D341Med (cell line): ENCODE measurements at places on chromosomes 3 and 15.
A peak's percentile ranks its signal among the peaks of the same experiment; 100 is the strongest.

- no peak for DNase-seq
Observed at GRCh38 chr15:75153565-75154276, 48.0 kb upstream of the C15orf39 start.

DNA sequence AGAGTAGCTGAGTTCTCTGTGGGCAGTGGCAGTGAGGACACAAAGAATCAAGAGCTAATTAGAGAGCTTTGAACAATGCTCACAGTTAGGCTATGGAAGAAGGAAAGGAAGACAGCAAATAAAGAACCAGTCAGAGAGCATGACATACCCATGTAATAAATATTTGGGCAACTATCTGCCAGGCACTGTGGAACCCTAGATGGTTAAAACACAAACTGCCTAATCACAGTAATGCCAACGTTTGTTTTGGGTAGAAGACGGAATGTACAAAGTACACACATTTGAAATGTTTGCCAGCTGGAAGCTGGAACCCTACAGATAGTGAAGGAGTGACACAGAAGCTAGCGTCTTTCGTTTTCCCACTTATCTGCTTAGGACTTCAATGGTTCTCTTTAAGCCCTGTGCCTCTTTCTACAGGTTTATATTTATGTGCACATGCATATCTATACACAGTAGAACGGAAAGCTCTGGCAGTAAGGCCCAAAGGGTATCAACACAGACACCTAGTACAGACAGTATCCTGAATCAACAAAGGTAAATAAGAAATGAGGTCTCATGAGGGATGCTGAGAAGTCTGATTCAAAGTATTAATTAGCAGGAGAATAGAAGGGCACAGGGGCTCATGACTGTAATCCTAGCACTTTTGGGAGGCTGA lies 44.6 kb downstream of the ANKRD28 start:
- DNase-seq: no peak

- DNase-seq: no peak
Observed at GRCh38 chr3:73451301-73451944, 173.3 kb downstream of the PDZRN3 start.

- no peak for DNase-seq
Observed at GRCh38 chr3:104297617-104298016, 1069.1 kb upstream of the ALCAM start.

- no peak for DNase-seq
Observed at GRCh38 chr3:125080077-125080476, 24.3 kb upstream of the HEG1 start.

DNA sequence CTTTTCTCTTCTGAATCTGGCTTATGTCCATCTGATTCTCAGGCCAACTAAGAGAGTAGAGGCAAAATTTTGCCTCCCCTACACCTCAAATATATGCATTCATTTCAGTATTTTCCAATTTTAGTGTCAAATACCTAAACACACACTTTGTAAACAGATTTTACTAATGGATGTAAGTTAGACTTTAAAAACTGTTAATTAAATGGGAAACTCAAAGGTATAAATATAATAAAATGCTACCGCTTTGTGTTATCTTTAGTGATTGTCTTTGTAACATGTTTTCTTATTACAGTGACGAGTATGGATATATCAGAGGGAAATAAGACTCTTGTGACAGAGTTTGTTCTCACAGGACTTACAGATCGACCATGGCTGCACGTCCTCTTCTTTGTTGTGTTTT lies at the start of gene OR5AC2:
Gene OR5AC2 (plus strand): TSS at position 301 of the 400 bp plus-strand sequence. CDS start 0 bp downstream, at position 301.
- DNase-seq: no peak

GRCh38 chr3:77536038-77536775 lies 496.3 kb downstream of the ROBO2 start:
- no peak for DNase-seq

GRCh38 chr3:54515441-54516213 lies 393.3 kb downstream of the CACNA2D3 start:
- DNase-seq: no peak

GRCh38 chr3:190432216-190432615 lies 17.5 kb downstream of the TMEM207 start:
- DNase-seq: no peak

DNA sequence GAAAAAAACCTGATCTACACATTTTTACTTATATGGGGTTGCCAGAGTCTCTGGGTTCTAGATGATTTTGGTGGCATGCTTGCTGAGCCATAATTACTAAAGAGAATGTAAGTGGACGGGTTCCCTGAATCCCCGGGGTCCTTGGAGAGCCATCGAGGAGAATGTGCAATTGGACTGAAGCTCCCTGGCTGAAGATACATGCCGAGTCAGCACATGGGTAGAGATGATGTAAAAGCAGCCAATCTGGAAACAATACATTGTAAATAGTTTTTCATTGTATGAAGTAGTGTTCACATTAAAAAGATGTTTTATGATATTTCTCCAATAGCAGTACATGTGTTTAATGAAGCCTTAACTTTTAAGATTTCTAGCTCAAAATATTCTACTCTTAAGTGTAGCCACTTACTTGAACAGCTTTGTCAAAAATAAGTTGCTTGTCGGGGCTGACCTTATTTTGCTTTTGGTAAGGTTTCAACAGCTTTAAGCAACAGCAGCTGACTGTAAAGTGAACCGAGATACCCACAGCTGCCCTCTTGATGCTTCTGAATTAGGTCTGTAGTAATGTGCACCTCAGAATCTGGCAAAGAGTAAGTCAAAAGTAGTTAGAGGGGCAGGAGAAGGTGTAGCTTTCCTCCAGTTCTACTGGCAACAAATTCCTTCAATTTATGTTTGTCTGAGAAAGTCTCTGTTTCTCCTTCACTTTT lies 205.7 kb downstream of the PLCL2 start:
- DNase-seq: no peak

DNA sequence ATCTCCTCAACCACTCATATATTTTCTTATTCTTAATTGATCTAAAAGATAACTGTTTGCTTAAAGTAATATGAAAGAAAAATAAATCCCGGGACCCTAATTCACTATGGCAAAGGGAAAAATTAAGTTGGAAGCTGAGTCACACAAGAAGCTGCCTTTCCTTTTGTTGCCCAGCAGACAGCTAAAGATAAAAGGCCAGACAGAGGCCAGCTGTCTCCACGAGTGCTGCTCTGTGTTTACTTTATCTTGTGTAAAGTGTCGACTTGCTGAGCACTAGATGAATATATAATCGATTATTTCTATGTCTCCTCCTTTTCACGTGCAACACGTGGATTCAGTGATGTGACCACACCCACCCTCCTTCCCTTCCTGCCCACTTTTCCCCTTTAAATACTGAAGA lies 52.8 kb upstream of the NSMCE3 start:
- DNase-seq: no peak

GRCh38 chr3:81666502-81667121 lies 94.8 kb downstream of the GBE1 start:
- peak; percentile 25 for DNase-seq

DNA sequence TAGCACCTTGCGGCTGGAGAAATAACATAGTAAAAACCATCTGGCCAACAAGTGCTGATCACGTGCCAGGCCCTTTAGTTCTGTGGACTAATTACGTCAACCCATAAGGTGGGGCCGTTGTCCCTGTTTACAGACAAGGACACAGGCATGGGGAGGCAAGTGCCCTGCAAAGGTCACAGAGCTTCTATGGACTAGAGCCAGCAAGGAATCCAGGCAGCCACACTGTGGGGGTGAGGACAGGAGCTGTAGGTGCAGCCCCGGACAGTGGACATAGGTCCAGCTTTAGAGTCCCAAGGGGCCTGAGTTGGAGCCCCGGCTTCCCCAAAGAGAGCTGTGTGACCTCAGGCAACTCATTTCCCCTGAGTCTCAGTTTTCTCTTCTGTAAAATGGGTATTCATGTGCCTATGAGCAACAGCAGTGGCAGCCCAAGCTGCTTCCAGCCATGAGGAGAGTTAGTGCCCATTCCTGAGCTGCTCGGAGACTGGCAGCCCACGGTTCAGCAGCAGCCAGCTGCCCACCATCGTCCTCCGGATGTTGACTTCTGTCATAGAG lies 13.9 kb downstream of the CHST13 start:
- no peak for DNase-seq

DNA sequence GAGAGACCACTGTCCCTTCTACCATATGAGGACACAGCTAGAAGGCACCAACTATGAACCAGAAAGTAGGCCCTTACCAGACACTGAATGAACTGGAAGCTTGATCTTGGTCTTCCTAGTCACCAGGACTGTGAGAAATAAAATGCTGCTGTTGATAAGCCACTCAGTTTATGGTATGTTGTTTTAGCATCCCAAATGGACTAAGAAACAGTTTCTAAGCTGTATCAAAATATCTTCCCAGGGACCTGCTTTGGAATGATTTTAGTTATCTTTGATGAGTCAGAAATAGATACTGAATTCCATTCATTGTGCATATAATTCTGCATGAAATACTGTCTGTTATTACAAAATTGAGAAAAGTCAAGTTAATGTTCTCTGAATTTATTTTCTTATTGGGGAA lies 18.6 kb downstream of the WDR76 start:
- DNase-seq: no peak

DNA sequence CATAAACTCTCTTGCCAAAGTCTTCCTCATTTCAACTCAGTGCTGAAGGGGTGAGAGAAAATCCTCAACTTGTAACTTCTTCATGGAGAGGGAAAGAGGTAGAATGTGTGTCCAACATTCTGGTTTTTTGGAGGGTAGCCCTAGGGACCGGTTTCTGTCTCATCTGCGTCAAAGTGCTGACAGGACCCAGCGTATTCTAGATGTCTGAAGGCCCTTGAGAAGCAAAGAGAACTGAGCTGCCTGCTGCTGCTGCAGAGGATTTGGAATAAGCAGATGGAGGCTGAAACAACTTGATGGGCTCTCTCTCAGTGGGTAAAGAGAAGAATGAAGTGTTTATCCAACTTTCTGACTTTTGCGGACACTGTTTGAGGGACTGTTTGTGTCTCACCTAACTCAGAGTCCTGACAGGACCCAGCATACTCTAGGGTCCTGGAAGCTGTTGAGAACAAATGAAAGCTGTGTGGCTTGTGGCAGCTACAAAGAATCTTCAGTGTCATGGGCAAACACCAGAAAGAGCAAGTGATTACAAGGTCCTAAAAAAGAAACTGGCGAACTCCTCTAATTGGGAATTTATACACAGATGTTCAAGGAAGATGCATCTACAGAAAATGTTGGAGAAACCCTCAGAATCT lies 174.4 kb downstream of the SI start:
- no peak for DNase-seq

- DNase-seq: no peak
Observed at GRCh38 chr3:73255609-73256029, 194.2 kb downstream of the EBLN2 start.

DNA sequence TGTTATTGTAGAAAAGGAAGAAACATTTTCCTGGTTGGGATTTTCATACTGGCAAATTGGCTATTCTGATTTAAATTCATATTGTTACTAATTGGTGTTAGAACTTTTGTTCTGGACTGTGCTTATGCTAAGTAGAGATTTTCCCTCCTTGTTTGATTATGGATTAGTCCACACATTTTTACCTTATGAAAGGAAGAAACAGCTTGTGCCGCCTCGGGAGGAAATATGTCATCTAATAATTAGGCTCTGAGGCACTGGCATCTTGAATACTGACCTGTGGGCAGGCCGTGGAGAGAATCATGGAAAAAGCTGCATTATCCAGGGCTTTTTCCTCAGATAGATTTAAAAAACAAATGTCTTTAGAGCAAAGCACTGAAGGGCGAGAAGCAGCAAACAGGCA lies 344.3 kb upstream of the TBL1XR1 start:
- DNase-seq: no peak

DNA sequence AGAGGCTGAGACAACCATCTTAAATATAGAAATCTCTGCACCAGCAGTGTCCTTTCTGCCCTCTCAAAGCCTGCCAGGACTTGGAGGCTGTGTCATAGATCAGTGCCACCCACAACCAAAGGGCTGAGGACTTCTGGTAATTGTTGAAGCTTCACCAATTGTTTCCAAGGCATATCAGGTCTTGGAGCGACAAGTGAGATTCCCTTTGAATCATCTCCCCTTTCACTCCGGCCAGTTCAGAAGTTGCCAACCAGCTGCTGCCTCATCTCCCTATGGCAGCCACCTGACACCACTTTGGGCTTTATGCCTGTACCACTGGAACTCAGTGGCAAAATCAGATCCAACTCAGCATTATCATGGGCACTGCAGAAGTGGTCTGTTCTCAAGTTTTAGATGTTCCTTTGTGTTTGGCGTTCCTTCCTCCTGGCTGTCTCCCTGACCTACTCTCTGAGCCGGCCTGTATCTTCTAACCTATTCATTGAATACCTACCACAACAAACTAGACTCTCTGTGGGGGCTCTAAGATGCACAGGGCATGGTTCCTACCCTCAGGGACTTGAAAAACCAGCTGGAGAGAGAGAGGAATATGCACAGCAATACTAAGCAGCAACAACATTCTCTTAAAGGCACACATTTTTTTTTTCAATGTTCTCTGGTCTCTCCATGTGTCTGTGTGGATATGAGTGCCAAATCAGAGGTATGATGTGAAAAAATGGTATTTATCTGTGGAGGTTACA lies 90.8 kb upstream of the PFN2 start:
- no peak for DNase-seq

DNA sequence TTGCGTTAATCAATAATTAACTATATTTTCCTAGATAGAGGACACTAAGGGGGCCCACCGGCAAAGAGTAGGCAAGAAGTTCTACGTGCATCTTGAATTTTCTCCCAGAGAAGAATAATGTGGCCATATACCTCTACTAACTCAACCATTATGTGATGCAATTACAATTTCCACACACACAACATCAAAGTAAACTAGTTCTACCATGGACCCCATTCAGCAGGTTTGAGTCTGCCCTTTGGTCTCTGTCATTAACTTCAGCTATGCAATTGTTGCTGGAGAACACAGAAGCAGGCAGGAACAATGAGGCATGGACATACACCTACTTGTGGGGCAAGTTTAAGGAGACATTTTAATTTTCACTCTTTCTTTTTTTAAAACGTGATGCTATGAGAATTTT lies 705.9 kb downstream of the PDCD6IP start:
- no peak for DNase-seq

DNA sequence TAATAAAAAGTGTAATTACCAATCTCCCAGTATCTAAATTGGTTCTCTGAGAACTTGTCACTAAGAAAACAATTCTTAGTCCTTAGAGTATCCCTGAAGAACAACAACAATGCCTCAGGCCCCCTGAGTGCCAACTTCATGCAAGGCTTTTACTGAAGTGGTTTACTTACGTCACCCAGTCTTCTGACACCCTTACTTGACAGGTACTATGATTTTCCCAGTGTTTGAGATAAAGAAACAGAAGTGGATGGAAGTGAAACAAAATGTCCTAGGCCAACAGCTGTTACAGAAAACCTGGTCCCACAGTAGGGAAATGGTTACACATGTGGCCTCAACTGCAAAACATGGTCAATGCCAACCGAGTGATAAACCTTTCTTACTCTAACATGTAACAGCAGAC lies 331.1 kb downstream of the FOXP1 start:
- no peak for DNase-seq
